ENCODE measurements at places on chromosomes 6 and 20.
A peak's percentile ranks its signal among the peaks of the same experiment; 100 is the strongest.

DNA sequence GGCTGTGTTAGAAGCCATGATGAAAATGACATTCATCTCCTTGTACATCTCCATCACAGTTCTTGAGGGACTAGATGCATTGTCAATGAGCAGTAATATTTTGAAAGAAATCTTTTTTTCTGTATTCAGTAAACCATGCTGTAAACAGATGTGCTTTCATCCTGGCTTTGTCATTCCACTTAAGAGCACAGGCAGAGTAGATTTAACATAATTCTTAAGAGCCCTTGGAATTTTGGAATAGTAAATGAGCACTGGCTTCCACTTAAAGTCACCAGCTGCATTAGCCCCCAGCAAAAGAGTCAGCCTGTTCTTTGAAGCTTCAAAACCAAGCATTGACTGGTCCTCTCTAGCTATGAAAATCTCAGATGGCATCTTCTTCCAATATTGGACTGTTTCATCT lies 197.8 kb upstream of the HDDC2 start:
- no peak for DNase-seq

DNA sequence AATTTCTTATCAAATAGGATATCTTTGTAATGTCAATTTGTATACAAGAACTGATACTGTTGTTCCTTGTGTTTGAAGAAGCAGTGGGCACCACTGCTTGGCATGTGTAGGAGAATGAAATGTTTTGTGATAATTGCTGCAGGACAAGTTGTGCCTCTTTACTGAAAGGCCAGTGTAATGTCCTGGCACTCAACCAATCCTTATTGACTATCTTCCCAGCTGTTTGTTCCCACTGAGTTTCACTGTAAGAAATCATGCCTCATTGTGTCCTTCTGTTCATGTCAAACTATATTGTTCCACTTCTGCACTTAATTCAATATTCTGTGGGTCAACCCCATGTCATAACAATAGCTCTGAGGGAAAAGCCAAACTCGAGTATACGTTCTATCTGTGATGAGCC lies 136.1 kb upstream of the FAM83B start:
- DNase-seq = no peak

DNA sequence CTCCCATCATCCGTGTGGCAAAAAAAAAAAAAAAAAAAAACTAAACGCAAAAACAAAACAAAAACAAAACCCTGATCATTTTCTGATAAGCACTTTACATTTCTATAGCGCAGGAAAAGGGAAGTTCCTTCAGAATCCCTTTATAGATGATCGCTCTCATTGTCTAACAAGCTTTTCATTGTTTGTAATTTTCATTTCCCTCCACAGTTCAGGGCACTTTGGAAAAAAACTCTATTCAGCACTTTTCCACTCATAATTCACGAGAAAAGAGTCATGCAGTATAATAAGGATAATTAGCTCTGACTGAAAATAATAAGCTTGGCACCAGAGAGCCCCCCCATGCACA lies 89.4 kb upstream of the ATXN1 start:
- no peak for DNase-seq

DNA sequence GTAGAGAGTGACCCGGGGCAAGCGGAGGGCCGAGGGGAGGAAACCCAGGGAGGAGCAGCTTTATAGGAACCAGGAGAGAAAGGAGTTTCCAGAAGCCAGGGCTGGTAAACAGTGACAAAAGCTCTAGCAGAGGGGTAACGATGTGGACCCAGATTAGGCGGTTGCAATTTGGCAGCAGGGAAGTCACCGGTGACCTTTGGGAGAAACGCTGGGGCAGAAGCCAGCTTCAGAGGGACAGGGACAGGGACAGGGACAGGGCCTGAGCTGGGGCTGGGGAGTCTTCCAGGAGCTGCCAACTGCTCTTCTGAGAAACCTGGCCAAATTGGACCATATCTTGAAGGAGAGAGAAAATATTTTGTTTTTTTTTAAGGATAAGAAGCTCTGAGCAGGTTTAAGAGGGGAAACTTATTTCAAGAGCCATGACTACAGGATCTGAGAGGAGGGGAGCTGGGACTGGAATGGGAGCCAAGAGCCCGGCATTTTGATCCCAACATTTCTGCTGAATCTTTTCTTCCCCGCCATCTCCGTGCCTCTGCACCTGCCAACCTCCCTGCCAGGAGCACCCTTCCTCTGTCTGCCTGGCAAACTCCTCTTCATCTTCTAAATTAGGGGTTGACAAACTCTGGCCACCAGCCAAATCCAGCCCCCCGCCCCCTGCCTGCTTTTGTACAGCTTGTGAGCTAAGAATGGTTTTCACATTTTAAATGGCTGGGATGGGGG lies 22.6 kb upstream of the PREX1 start:
- DNase-seq = no peak

- DNase-seq = no peak
Measured at GRCh38 chr20:58023346-58023745, 205.1 kb downstream of the ANKRD60 start.

GRCh38 chr20:16498526-16499253 lies 74.6 kb downstream of the KIF16B start:
- no peak for DNase-seq

GRCh38 chr6:37048403-37048850 lies 43.0 kb downstream of the FGD2 start:
- no peak for DNase-seq

DNA sequence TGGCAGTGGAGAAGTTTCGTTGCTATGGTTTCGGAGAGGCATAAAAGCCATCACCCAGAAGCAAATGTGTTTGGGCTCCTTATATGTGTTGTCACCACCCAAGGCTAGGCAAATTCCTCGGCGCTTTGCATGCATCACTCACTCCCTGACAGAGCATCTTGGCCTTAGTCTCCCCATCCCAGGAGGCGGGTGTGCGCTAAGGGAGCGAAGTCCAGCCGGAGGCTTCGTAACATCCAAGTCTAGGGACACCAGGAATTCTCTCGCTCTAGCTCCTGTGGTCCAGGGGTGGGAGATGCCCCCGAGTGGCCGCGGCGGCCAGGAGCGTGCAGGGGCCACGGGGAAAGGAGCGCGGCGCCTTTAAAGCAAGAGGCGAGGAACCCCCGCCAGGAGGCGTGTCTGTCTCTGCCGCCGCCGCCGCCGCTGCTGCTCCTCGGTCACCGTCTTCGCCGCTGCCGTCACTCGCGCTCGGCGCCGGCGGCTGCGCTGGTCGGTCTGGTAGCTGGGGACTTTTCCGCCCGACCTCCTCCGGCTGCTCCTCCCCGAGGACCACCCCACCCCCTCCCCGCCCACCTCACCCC lies at the start of gene GRIK2:
TSS of gene GRIK2 (plus strand) at position 458 of the 578 bp plus-strand sequence.
- DNase-seq = peak; percentile 82

GRCh38 chr20:46703435-46703834 lies 6.0 kb upstream of the SLC2A10 start:
- DNase-seq = no peak

GRCh38 chr20:45053430-45054351 lies 47.2 kb downstream of the KCNS1 start:
- DNase-seq = no peak

DNA sequence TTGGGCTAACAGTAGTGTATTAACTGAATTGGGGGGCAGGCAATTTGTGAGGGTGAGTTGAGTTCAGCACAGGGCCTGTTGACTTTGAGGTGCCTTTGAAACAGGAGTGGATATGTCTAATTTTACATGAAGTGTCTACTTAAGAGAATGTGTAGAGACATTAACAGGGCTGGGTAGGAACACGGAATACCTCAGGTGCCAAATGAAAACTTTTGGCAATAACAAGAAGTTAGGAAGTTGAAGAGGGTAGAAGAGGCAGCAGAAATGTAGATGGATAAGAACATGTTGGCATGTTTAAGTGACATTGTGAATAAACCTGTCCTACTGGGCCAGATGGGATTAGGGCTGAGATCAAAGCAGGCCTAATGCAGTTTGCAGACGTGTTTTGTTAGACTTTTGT lies 117.0 kb downstream of the SLC16A10 start:
- no peak for DNase-seq

GRCh38 chr20:39645131-39645530 lies 683.0 kb downstream of the DHX35 start:
- no peak for DNase-seq

GRCh38 chr20:14525426-14525825 lies 188.0 kb upstream of the FLRT3 start:
- no peak for DNase-seq

- DNase-seq = no peak
Measured at GRCh38 chr6:5525209-5525608, 263.9 kb downstream of the FARS2 start.

DNA sequence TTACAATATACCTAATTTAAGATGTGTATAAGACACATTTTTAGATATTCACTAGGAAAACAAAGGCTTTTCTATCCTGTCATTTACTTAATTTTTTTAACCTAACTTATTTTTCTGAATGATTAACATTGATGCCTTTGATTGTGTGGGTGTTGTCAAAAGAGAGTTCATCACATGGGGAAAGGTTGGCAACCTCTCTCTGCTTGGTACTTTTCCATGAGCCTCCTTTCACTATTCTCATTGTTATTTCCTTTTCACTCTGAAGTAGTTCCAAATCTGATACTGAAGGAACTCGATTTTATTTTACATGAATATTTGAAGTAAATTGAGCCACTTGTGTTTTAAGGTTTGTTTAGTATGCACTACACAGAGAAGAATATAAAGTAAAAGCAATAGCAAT lies 35.9 kb downstream of the TPD52L1 start:
- DNase-seq = no peak

GRCh38 chr6:140711019-140711613 lies 1336.7 kb upstream of the CITED2 start:
- no peak for DNase-seq

DNA sequence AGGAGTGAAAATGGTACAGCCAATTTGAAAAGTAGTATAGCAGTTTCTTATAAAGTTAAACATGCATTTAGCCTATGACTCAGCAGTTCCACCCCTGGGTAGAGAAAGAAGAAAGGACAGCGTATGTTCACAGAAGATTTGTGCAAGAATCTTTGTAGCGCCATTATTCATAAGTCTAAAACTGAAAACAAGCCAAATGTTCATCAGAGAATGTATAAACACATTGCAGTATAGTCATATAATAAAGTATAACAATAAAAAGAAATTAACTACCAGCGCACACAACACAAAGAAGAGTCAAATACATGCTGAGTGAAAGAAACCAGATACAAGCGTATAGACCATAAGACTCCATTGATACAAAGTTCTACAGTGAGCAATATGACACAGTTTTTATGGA lies 294.0 kb downstream of the SAMD5 start:
- DNase-seq = no peak

DNA sequence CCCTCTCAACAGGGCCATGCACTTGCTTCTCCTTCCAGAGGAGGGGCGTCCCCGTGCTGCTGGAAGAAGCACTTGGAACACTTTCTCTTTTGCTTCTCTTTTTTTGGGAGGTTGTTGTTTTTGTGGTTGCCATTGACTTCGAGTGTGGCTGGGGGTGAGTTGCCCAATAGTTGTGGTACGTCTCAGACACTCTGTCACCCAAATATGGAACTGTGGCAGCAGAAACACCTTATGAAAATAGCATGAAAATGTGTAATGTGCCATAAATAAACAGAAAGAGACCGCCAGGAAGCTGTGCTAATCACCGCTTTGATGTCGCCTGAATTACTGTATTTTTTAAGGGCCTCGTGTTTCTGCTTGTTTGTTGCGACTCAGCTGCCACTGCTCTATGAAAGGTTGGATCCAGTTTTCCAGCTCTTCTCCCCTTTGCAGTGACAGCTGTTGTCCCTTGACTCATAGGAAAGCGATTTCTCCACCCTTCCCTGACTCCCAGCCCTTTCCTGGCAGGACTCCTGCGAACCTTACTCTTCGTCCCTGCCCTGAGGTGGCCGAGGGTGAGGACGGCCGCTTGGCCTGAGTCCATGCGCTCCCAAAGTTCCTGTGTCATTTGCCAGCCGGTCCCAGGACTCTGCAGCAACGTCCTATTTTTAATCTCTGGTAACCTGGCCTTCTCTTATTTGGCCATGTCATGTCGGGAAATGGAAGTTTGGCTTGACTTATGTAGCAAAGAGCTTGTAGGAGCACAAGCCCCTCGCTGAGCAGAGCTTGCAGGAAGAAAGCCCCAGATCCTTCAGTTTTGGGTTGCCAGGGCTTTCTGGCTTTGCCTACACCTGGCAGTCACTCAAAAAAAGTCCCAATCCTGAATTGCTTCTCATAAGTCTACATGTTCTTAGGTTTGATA lies 694.6 kb downstream of the QKI start:
- no peak for DNase-seq

GRCh38 chr20:46804126-46804525 lies 90.5 kb upstream of the EYA2 start:
- DNase-seq = no peak

DNA sequence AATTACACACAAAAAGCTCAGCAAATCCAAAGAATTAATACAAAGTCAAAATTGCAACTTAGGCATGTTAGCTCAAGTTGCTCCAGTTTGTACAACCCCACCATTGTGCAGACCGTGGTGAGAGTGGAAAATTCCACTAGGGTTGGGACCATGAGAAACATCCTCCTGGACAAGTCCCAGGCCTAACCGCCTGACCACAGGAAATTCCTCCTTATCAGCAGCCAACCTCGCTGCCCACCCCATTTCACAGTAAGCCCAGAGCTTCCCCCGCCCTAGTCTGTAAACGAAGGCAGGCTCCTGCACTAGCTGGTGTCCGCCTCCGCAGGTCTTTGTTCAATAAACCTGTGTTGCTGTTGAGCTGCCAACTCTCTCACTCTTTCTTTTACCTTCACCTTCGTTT lies 1023.3 kb downstream of the EYS start:
- peak; percentile 6 for DNase-seq

DNA sequence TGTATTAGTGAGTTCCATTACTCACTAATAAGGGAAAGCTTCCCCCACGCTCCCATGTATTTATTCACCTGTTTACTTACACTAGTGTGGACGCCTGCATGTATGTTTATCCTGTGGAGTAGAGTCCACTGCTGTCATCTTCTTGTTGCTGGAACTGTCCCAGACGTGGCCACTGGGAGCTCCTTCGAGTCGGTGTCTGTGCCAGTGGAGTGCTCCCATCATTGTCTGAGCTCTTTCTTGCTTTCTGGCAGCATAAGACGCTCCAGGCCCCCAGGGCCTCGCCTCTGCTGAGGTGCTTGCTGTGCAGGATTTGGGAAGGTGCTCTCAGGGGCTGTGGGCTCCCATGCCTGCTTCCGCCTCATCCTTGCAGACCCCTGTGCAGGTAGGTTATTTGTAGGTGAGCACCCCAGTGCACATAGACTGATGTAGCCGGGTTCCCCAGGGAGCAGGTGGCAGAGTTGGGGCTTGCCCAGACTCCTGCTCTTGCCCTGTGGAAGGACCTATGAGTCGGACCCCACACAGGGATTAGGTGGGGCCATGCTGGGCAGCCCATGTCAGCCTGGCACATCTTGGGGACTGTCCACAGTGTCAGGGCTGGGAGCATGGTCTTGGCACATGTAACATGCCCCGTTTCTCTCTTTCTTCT lies 16.6 kb downstream of the PHACTR3 start:
- no peak for DNase-seq

GRCh38 chr6:106556368-106556960 lies 72.8 kb downstream of the RTN4IP1 start:
- DNase-seq = no peak

GRCh38 chr20:32807706-32808105 lies 12.0 kb upstream of the MAPRE1 start:
- peak; percentile 70 for DNase-seq

DNA sequence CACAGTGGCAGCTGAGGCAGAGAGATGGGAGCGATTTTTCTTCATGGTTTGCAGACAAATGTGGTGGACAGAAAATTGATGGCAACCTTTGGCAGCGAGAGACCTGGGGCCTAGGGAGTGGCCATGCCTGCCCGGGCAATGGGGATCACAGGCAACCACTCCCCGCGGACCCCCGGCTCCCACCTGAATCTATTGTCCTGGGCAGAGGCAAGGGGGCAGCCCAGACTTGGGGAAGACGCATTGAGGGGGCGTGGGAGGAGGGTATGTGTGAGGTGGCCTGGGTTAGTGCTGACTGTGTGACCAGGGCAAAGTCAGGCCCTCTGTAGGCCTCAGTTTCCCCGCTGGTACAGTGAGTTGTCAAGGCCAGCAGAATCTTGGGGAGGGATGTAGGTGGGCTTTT lies 53.6 kb upstream of the BLCAP start:
- DNase-seq = no peak
